Globus pallidus (tissue), 1 donor: ENCODE measurements at places on chromosomes 4 and X.

DNA sequence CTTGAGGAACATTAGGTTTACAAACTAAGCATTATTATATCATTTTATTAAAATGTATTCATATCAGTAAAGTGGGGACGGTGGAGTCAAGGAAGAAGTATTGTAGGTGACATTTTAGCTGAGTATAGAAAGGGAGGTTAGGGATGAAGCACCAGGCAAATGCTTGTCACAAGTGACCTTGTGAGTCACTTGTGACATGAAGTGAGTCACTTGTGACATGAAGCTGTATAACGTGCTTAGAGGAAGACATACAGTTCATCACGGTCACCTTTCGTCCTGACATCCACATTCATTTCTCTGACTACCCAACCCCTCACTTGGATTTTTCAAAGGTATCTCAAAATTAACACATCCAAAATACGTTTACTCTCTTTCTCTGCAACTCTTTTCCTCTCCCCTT, 1034.8 kb downstream of the DMD start:
- no peak for DNase-seq

- no peak for DNase-seq
Measured at GRCh38 chr4:165667969-165668368, 205.1 kb upstream of the TLL1 start.

DNA sequence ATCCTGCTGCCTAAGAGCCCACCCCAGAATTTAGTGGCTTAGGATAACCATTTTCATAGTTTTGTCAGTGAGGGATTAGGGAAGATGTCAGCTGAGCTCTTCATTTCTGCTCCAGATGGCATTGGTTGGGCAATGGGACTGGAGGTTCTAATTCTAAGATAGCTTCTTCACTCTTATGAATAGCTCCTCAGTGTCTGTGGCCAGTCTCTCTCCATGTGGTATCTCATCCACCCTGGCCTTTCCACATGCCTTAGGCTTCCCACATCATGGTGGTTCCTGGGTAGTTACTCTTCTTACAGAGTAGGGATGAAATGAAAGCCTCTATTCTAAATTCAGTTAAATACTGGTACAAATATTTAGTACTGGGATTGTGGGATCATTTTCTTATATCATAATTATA, 31.3 kb downstream of the REPS2 start:
- no peak for DNase-seq

- no peak for DNase-seq
Measured at GRCh38 chrX:98141466-98141865, 1257.8 kb downstream of the RPA4 start.

DNA sequence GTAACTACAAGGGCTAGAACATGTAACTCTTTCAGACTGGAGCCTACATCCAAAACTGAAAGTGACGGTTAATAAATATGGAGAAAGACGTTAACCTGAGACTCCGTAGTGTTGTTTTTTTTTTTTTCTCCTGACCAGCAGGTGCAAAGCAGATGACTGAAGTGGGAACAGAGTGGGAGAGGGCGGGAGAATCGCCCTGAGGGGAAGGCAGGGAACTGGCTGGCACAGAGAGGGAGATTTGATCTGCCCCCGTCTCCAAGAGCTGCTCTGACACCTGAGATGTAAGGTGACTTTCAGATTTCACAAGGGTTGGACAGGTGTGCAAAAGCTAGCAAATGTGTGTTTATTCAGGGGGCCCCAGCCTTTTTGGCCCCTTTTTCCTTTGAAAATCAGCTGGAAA, 180.2 kb downstream of the PALLD start:
- DNase-seq = no peak

GRCh38 chr4:36351082-36351666, 69.8 kb downstream of the DTHD1 start:
- peak; percentile 90 for DNase-seq

GRCh38 chr4:185817403-185817818, 5.4 kb upstream of the SORBS2 start:
- no peak for DNase-seq

DNA sequence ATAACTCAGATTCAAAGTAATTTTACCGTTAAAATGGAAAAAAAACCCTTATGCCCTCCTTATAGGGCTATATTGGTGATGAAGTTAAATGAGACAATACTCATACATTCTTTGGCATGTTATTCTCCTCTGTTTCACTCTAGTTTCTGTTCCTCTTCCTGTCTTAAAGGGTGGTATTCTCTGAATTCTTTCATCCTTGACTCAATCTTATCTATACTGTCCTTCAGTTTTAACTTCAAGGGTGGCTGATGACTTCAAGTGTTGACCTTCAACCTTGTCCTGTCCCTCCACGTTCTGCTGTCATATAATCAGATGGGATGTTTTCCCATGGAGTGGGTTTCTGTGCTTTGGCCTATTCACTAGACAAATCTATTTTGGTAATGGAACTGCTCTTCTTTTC, 44.0 kb downstream of the ZNF518B start:
- DNase-seq = no peak

DNA sequence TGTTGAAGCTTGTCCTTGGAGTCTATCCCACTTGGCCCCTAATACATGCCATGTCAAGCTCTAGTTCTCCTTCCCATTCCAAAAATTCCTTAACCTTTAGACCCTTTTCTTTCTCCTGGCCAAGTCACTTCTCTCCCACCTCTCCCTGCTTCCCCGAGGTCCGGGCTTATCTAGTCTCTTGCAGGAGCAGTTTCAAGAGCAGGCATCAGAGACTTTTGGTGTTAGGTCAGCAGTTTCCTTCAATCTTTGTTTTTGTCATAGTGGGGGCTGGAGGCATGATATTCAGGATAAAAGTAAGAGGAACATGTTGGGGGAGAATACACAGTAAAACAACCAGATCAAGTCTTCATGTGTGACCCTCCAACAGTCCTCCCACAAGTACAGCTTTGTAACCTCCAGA, 11.5 kb upstream of the IDS start:
- no peak for DNase-seq

- no peak for DNase-seq
Measured at GRCh38 chrX:19611636-19612376, 96.5 kb upstream of the MAP3K15 start.

GRCh38 chr4:84089652-84090437, 409.2 kb downstream of the NKX6-1 start:
- DNase-seq = no peak

DNA sequence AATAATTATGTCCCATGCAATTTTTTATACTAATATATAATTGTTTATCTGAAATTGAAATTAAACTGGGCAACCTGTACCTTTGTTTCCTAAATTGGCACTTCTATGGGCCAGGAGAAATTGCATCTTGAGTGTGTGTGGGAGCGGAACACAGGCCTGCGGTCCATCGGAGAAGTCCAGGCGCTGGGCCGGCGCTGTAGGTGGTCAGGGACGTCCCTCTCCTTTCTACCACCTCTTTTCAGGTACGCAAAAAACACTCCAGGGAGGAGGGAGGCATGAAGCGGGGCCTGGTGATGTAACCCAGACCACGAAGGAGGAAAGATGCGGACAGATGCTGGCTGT, 717 bp downstream of the MGAT4D start:
- no peak for DNase-seq

DNA sequence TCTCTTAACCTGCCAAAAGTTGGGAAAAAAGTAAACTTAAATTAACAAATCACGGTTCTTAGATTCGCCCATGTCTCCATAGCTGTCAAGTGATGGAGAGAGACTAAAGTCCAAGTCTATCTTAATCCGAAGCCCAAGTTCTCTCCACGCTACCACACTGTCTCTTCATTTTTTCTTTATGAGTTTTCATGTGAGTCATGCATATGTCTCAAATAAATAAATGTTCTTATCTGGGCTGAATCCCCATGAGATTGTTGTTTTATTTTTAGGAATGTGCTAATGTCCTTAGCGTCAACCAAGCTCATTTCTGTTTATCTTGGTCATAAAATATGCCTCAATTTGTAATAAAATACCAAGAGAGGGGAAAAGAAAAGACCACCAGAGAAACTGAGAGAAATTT, 169.3 kb downstream of the RCHY1 start:
- no peak for DNase-seq

DNA sequence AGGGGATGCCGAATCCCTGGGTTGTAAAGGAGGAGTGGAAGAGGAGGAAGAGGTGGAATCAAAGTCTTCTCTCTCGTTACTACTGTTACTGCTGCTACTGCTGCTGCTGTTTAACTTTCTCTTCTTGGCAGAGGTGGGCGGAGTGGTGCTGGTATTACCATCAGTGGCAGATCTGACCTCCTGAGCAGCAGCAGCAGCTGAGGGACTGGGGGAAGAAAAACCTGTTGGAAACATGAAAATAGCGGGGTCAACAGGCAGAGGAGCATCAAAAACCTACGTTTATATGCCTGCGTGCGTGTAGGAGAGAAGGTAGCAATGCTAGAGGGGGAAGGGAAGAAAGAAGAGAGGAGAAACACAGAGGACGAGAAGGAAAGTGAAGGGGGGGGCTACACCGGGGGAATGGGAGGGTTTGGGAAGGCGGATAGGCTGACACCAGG, 339 bp downstream of the CUL4B start:
- DNase-seq = no peak

DNA sequence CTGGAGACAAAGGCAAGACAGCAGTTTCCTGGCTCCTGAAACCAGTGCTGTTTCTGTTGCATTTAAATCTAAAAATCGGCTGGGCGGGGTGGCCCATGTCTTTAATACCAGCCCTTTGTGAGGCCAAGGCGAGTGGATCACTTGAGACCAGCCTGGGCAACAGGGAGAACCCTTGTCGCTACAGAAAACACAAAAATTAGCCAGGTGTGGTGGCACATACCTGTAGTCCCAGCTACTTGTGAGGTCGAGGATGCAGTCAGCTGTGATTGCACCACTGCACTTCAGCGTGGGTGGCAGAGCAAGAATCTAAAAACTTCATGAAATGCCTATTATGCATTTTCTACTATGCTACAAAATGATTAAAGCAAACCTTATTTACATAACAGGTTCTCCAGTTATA, 205.4 kb upstream of the ITM2A start:
- no peak for DNase-seq

- DNase-seq = no peak
Measured at GRCh38 chr4:4387531-4388310, 819 bp downstream of the NSG1 start.

DNA sequence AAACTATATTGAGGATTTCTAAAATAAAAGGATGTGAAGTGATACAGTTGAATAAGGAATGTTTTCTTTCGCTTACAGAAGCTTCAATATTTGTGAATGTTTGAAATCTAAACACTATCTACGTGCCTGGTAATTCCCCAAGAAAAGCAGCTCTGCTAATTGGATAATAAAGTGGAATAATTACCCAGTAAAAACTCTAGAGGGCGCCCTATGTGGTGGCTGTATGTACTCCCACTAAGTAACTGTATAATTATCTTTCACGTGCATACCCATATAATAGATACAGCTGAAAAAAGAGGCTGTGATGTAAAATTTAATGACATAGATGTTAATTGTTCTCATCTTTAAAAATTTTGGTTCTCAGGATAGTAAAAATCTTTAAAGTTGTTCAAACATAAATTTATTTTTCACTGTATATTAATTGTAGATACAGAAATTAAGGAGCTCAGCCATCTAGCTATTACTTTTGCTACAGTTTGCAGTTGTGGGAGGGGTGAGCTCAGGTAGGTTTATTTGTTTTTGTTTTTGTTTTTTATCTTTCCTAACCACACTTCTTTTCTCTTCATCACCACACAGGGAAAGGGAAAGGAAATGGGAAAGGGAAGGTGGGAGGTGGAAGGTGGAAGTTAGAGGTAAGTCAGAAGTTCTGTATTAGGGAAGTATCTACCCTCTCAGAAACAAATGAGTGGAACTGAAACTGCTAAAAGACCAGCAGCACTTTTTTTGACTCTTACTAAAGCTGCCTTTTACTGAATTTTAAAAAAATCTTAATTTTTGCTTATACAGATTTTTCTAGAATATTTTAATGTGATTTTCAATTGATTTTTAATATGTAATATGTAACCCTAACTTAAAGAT, 151.7 kb upstream of the RPS6KA6 start:
- peak; percentile 19 for DNase-seq

DNA sequence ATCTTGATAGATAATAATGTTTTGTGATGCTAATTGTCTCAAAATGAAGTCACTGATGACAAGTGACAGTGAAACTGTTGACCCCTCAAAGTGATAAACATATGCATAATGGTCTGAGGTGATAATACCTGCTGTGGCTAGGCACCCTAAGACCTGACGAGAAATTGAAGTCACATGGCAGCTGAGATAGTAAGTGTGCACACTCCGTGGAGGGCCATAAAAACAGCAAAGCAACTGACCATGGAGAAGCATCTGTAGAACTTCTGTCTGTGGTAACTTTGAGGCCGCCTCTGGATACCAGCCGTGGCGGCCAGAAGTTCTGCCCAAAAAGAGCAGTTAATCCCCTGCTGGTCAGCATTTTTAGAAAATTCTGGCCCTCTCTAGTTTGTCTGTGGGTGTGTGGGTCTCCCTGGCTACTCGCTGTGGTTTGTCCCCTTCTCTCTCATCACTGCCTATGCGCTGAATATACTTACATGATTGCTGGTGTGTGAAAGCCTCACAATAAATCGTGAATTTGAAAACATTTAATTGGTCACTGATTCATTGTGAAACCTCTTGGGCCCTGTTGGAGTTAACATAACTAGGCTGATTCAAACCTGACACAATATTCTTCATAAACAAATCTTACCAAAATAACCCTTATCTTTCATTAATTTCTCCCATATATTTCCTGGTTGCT, 50.6 kb downstream of the CCDC149 start:
- no peak for DNase-seq

DNA sequence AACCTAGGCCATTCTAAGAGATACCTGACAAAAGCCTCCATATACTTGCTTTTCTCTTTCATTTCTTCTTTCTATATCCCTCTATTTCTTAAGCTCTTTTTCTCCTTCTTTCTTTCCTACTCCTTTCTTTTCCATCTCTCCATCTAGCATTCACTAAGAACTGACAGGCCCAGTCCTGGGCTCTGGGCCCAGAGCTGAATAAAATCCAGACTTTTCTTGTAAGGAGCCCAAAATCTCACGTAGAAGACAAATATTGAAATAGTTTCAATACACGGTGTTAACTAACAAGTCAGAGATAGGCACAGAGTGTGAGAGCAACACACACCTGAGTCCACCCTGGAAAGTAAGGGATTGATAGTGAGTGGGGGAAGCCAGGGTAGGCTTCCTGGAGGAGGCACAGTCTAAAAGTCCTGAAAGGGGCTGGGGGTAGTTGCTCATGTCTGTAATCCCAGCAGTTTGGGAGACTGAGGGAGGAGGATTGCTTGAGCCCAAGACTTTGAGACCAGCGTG, 73.2 kb upstream of the EFNB1 start:
- DNase-seq = no peak

- DNase-seq = no peak
Measured at GRCh38 chrX:37677765-37678164, 7.8 kb upstream of the XK start.
